ENCODE measurements at places on chromosomes 7 and 10.

- no peak for DNase-seq
Observed at GRCh38 chr10:44380829-44381600, 3.9 kb downstream of the CXCL12 start.

DNA sequence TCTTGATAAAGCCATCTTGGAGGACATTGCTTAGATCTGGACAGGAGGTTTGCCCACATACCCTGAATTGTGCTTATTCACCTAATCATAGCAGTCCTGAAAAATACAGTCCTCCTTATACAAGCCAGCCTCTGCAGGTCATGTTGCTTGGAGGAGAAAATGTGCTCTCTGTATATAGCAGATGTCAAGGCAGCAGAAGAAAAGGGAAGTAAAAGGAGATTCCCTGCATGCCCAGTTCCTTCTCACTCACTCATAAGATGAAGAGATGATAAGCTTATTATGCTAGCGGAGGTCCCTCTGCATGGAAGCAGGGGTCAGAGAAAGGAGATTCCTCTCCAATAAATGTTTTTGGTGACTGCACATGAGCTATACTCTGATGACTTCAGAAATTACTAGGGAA, 458.8 kb upstream of the ZMIZ1 start:
- DNase-seq: no peak

DNA sequence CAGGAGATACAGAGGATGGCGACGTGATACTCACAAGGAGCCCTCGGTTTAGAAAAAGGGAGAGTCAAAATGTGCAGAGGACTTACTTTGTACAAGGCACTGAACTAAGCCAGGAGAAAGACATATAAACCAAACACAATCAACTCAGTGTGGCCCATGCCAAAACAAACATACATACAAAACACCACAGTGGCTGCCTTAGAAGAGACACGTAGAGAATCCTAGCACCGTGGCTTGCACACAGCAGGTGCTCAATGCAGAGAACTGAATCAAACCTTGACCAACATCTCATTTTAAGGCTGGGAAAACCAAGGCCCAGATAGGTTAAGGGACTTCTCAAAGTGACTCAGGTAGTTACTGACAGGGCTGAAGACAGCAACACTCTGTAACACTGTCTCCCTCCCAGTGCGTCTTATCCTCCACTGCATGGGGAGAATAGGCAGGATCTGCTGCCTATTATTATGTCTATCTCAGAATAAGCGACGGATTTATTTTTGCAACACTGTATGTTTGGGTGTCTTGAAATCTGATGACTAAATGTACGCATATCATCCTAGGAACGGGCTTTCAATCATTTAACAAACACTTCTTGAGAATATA, 11.0 kb downstream of the SORBS1 start:
- no peak for DNase-seq

DNA sequence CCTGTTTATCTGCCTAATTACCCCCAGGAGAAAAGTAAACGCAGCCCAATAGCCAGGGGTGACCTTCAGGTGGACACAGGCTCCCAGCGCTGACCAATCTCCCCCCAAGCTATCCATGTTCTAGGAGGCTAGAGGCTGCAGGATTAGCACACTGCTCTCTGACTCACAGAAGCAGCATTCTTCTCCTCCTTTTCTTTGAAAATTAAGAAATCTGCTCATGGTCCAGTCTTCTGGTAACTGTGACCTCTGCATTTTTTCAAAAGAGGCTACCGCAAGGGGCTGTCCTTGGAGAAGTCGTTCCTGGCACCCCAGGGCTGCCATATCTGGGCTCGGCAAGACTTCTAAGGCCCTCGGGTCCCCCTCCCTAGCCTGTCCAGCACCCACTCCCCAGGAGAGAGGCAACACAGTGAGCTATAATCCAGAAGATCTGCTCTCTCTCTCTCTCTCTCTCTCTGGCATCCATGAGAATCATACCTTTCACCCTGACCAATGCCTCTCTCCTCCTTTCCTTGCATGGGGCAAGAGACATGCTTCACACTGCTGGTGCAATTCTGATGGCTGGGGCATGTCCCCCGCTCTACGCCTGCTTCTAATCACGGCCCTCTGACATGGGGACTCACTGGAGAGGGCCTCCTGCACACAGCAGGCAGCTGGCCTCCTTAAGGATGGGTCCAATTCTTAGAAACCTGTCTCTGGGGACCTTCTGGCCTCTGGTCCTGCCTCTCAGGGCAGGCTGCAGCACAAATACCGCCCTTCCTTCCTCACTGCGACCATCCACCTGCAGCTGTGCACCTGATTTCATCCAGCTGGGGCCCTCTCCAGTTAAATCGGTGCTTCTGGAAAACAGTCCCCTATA, 27.3 kb downstream of the ANXA11 start:
- no peak for DNase-seq

Data from activated naive CD4-positive, alpha-beta T cell (primary cell).